Glutamatergic neuron (in vitro differentiated cells): ENCODE measurements at places on chromosomes 7 and 10. TPM values are rescaled to one million over a fixed set of nuclear protein-coding genes. Genes with fewer than 3 reads are reported as not detected.

The VIPR2 gene
- not detected for total RNA-seq

The SLC13A1 gene
- not detected for total RNA-seq

The MLXIPL gene
- total RNA-seq = 0.86 TPM

The LHFPL3 gene
- not detected for total RNA-seq

The RASSF4 gene
- 137 TPM for total RNA-seq

The AKR1B15 gene
- not detected for total RNA-seq

The DOCK4 gene
- total RNA-seq = 60.3 TPM
